ENCODE measurements at places on chromosomes 16 and 17. TPM values are rescaled to one million over a fixed set of nuclear protein-coding genes. Genes with fewer than 3 reads are reported as not detected.

- no peak overlapping the region for H3K4me3 ChIP-seq
- peaks cover 43% of the 10 kb centered on the region for H3K27me3 ChIP-seq
- H3K36me3 ChIP-seq = no peaks in the 10 kb centered on the region
- peaks cover 11% of the 10 kb centered on the region for H3K4me1 ChIP-seq
- DNase-seq = no peak
Observed at GRCh38 chr17:79529661-79530081, 81.2 kb downstream of the RBFOX3 start.

Gene PRAC1
- total RNA-seq = 0.88 TPM

GRCh38 chr16:31130336-31130891, 5.1 kb downstream of the PRSS8 start:
- peaks cover 2% of the 10 kb centered on the region for H3K27me3 ChIP-seq
- DNase-seq = no peak
- peaks cover 4% of the 10 kb centered on the region for H3K36me3 ChIP-seq
- H3K4me1 ChIP-seq = peaks cover 14% of the 10 kb centered on the region
- peak overlapping the region; percentile 74 for H3K4me3 ChIP-seq
- H3K27ac ChIP-seq = peak overlapping the region; percentile 93

DNA sequence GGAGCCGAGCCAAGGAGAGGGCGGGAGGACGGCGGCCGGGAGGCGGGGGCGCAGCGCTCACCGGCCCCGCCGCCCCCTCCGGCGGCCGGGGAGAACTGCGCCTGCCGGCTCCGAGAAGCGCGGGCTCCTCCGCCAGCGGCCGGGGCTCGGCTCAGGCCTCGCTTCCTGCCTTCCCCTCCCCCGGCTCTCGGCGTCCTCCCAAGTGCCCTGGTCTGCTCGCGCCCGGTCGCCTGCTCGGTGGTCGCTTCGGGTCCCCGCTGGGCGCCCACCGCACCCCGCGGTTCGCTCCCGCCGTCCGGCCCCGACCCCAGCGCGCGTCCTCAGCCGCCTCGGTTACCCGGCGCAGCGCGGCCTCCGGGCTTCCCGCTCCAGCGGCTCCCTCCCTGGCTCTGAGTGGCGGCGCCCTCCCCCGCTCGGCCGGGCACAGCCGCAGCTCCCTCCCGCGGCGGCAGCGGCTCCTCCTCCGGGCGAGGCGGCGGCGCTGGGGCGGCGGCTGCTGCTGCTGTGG, 313 bp downstream of the UBTF start:
- peak; percentile 85 for DNase-seq
- H3K4me3 ChIP-seq = no peak overlapping the region
- H3K36me3 ChIP-seq = peaks cover 11% of the 10 kb centered on the region
- peaks cover 4% of the 10 kb centered on the region for H3K27me3 ChIP-seq
- peaks cover 23% of the 10 kb centered on the region for H3K4me1 ChIP-seq

GRCh38 chr17:1803280-1803679, 26.4 kb downstream of the SMYD4 start:
- H3K27ac ChIP-seq = no peak overlapping the region
- no peak overlapping the region for H3K4me3 ChIP-seq
- DNase-seq = no peak
